H1 (cell line): ENCODE measurements at places on chromosomes 4 and X. TPM values are rescaled to one million over a fixed set of nuclear protein-coding genes. Genes with fewer than 3 reads are reported as not detected.

GRCh38 chr4:7620086-7620813 is 185.5 kb upstream of the PSAPL1 start:
- DNase-seq = no peak

- DNase-seq = no peak
Measured at GRCh38 chr4:60134099-60134498, 1066.0 kb upstream of the ADGRL3 start.

Gene ITIH6
- polyA plus RNA-seq = 0.02 TPM in 1 of 2 replicates, not detected in the other

DNA sequence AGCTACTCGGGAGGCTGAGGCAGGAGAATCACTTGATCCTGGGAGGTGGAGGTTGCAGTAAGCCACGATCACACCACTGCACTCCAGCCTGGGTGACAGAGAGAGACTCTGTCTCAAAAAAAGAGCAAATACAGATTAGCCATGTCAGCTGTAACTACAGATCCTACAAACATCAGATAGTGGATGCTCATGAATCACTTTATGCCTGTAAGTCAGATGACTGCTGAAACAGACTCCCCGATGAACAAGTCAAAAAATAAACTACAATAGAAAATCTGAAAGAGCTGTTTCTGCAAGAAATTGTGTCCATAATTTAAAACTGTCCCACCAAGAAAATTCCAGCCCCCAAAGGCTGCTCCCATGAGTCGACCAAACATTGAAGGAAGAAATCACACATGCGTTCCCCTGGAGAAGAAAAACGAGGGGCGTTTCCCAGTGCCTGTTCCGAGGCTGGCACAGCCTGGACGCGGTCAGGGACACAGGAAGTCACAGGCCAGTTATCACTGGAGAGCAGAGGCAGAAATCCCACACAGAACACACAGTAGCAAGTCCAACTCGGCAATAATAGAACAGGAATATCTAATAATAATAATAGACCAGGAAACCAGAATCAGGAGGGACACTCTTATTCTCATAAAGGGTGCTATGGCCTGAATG is 30.0 kb upstream of the GTPBP6 start:
- DNase-seq = no peak

Gene GALNTL6
- 0.03 and 0.22 TPM in 2 replicates for polyA plus RNA-seq

DNA sequence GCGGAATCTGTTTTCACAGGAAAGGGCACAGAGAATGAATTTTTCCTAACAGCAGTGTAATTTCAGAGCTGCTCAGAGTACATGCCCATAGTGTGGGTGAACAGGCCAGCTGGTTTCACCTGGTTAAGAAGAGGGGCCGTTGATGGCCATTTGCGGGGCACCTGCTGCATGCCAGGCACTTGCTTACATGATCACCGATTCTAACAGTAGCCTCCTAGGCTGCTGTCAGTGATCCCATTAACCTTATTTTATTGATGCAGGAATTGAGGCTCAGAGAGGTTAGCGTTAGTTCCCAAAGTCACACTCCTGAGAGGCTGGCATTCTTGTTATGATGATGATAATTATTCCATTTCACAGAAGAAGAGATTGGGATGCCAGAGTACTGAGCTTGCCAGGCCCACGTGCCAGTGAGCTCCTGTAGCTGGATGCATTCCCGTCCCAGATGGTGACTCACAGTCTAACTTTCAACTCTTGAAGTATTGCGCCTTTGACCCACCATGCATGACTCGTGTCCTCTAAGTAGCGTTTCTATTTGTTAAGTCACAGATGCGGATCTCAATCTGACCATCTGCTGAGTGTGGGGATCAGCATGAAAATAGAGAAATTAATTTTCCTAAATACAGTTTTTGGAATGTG is 76.5 kb downstream of the PSAPL1 start:
- no peak for DNase-seq

DNA sequence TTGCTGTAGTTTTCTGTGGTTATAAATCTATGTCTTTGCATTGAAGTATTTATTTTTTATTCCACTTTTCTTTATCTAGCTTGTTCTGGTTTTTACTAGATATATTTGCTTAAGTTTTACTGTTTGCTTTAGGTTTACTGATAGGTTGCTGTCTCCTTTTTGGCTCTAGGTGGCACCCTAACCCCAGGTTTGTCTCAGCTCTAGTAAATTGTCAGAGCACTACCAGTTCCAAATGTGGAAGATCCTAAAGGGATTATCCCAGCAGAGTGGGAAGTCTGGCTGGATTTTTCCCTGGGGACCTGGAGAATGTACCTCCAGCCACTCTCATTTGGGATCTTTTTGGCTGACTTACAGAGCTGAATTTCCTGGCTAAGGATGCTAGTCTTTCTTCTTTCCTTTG is 106.1 kb downstream of the PBDC1 start:
- DNase-seq = peak; percentile 51

- DNase-seq = no peak
Measured at GRCh38 chrX:26192204-26192603, at the start of gene MAGEB6. TSS of gene MAGEB6 (plus strand) at chrX:26192440. CDS start at chrX:26193847, 1,407 bp downstream.

DNA sequence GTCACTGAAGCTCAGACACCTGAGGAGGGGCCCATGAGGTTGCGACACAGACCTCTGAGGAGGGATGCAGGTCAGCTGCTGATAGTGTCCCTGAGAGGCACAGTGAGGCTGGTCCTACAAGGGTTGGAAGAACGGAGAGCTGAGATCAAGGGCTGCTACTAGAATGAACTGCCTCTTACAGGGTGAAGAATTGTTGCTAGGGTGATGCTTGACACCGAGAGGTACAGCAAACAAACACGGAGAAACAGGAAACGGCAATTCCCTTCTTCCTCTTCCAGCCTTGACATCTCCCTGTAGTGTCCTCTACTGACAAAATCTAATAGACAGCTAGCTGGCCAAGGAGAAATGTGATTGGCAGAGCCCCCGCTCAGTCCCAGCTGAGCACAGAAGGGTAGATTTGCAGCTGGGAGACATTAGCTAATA is 11.8 kb upstream of the HPGDS start:
- DNase-seq = no peak

- no peak for DNase-seq
Measured at GRCh38 chr4:140038031-140038533, 115.9 kb downstream of the MAML3 start.

- DNase-seq = no peak
Measured at GRCh38 chrX:47390780-47391179, 20.4 kb downstream of the ZNF157 start.

DNA sequence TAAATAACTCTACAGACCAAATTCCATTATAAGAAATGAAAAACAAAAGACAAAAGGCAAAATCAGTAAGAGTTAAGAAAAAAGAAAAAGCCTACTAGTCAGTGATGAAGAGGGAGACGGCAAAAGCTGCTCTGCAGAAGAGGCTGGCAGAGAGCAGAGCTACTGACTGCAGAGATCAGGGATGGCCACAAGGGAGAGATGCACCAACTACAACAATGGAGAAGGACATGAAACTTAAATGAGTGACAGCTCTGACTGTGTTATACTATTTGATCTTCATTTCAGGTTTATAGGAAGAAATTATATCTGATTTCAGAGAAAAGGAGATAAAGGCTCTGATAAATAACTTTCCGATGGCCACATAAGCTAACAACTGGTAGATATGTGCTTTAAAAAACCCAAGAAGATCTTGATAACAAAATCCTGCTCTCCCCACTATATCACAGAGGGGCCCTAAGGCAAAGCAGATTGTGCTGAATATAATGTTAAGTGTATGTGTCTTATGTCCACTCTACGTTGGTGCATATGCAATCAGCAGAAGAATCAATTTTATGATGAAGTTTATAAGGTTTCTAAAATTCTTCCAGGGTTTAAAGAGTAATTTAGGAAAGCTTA is 58.4 kb upstream of the COX18 start:
- DNase-seq = no peak

- DNase-seq = no peak
Measured at GRCh38 chrX:141221611-141222010, 20.7 kb downstream of the SPANXC start.

GRCh38 chr4:110953898-110954297 is 331.0 kb upstream of the PITX2 start:
- DNase-seq = no peak

DNA sequence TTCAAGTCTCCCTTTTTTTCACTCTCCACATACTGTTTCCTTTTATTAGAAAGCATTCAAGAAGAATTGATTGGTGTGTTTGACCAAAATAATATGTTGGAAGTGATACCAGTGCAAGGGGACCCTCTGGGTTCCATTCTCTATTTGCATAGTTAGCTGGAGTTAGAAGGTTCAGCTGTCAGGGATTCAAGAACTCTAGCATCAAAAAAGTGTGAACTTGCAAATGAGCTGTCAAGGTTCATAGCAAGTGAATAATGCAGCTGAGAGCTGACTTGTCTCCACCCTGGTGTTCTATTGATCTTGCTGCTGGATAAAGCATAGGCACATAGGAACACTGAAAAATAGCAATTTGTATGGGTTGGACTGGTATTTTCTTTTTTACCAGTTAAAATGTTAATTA is 73.2 kb downstream of the SORBS2 start:
- DNase-seq = no peak

GRCh38 chr4:11404431-11404830 is 24.3 kb downstream of the HS3ST1 start:
- DNase-seq = no peak

Gene TRPC5OS
- not detected in 2 replicates for polyA plus RNA-seq

Gene ATOH1
- polyA plus RNA-seq = 0.12 and 0.28 TPM in 2 replicates

- no peak for DNase-seq
Measured at GRCh38 chrX:119502727-119503483, 34.7 kb downstream of the SLC25A5 start.

Gene CFI
- polyA plus RNA-seq = not detected in 2 replicates

DNA sequence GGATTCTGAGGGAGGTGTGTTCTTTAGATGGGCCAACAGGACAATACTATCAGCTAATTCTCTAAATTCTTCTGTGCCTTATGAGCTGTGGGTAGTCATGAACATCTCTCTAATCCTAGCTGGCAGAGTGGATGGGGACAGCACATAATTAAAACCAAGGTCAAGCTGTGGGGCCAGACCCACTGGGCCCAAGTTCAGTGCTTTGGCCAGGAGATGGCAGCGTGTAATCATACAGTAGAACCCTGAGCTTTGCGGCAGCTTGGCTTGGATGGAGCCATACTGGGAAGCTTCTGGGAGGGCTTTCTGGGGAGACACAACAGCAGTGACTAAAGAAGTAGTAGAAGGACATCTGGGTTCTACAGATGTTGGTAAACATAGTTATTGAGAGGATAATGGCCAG is 140.3 kb upstream of the CXCL13 start:
- no peak for DNase-seq

DNA sequence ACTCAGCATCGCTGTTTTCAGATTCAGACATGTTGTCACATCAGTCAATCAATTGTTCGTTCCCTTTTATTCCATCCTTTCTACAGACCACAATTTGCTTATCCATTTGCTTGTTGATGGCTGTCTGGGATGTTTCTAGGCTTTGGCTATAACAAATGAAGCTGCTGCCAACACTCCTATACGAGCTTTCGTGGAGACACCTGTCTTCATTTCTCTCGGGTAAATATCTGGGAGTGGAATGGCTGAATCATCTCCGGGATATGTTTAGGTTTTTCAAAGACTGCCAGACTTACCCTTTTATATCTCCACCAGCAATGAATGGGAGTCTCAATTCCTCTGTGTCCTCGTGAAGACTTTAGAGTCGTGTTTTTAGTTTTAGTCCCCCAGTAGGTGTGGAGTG is 118.9 kb downstream of the SORCS2 start:
- DNase-seq = no peak

DNA sequence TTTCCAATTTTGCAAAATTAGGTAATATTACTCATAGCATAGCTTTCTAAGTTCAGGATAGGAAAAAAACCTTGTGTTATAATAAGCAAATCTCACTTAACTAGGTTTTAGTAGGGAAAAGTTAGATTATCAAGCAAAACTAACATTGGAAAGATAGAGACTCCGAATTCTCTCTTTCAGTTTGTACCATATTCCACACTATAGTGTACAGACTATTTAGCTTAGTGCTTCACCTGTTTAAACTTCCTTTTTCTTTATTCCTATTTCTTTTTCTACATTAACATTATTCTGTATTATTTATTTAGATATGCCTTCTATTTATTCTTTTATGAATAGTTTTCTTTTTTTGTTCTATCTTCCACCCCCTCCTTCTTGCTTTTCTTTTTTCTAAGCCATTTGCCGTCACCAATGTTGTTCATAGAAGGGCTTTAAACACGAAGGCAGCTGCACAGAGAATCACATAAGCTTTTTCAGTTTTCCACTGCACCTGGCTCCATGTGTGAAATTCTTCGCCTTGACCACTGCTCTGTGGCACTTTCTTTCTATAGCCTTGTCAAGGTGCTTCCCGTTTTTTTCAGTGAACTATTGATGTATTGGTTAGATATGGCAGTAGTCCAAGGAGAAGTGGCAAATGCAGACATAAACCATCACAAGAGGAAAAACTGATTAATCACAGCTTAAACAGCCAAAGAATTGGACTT is 8.5 kb downstream of the PCDH10 start:
- no peak for DNase-seq

DNA sequence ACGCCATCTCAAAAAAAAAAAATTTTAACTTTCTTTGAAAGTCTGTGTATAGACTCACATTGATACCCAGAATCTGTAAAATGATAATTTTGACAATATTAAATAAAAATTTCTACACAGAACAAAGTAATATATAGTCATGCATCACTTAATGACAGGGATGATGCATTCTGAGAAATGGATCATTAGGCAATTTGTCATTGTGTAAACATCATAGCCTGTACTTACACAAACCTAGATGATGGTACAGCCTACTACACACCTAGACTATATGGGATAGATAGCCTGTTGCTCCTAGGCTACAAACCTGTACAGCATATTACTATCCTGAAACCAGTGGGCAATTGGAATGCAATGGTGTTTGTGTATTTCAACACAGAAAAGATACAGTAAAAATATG is 107.7 kb downstream of the BLTP1 start:
- DNase-seq = no peak

Gene CT45A5
- not detected in 2 replicates for polyA plus RNA-seq

DNA sequence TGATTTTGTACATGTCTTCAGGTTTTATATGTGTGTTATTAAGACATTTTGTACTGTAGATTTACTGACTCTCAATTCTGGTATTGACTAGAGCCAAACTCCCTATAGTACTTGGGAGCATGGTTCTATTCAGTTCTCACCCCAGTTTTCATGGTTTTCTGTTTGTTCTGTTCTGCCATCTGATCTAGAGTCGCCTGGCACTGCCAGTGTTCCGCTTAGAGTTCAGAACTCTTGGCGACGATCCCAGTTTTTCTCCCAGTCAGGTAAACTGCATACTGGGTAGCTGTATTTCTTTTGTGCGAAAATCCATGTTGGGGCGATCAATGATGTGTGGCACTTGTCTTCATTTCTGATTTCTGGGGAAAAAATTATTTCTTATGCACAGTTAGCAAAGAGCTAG is 78.0 kb downstream of the PHOX2B start:
- DNase-seq = no peak

DNA sequence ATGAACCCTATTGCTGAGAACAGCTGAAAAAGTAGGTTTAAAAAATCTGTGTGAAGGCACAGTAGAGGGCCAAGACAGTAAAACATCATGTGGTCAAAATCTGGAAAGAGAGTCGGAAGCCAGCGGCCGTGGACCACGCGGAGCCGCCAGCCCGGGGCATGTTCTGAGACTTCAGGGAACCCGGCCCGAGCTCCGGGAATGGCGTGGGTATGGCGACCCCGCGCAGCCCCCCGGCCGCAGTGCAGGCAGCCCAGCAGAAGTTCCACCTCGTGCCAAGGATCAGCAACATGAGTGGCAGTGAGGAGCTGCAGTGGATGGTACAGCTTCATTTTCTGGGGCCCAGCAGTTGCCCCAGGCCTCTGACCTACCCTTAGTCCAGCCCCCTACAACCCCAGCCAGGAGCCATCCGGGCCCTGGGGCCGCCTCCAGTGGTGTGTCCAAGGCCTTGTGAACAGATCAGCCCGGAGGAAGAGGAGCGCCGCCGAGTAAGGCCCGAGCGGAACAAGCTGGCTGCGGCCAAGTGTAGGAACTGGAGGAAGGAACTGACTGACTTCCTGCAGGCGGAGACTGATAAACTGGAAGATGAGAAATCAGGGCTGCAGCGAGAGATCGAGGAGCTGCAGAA is 94.2 kb downstream of the LARP1B start:
- no peak for DNase-seq

Gene GPC3
- 60.0 and 64.8 TPM in 2 replicates for polyA plus RNA-seq
